ENCODE measurements at places on chromosomes 16 and 17.

GRCh38 chr17:19288453-19288852 lies 51.3 kb downstream of the EPN2 start:
- DNase-seq: no peak

DNA sequence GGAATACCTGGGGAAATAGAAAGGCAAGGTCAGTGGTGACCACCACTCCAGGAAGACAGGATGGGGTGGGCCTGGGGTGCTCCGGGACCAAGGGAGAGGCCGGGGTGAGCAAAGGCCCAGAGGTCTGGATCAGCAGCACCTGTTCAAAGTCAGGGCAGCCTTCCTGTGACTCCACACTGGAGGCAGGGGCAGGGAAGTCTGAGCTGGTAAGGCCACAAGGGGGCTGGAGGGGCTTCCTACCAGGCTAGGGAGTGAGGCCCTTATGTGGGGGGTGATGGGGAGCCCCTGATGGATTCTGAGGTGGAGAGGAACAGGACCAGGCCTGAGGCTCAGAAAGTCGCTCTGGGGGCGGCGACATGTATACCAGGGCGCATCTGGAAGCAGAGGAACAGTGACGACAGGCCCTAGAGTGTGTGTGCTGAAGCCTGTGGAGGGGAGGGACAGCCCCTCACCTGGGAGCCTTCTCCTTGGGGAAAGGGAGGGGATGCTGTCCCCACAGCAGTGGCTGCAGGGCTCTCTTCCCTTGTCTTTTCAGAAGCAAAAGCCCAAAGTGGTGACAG lies 3.7 kb downstream of the C16orf78 start:
- DNase-seq: no peak

DNA sequence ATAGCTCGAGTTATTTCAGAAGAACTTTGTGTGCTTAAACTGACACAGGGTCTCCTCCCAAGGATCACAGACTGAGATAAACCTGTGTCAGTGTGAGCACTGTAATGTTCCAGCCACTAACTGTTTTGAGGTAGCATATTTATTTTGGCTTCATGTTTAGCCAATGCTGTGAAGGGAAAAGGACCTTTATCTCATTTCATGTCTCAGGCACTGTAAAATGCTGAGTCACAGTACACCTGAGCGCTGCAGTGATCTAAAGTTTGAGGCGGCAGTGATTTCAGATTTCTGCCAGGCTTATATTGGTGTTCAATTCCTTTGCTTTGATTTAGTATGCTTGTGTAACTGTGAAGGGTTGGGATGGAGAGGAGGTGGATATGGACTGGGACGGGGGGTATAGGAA lies 3.1 kb upstream of the DNAJA2 start:
- no peak for DNase-seq

GRCh38 chr16:56211435-56211981 lies 20.2 kb downstream of the GNAO1 start:
- no peak for DNase-seq

DNA sequence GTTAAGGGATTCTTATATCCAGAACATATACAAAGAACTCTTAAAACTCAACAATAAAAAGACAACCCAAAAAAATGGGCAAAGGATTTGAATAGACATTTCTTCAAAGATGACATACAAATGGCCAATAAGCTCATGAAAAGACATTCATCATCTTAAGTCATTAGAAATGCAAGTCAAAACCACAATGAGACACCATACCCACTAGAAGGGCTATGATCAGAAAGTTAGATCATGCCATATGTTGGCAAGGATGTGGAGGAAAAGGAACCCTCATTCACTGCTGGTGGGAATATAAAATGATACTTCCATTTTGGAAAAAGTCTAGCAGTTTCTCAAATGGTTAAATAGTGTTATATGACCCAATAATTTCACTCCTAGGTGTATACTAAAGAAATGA lies 9.4 kb downstream of the PLD6 start:
- DNase-seq: no peak

- DNase-seq: no peak
These were observed 1.7 kb downstream of the NUPR1 start for GRCh38 chr16:28537076-28537475.

DNA sequence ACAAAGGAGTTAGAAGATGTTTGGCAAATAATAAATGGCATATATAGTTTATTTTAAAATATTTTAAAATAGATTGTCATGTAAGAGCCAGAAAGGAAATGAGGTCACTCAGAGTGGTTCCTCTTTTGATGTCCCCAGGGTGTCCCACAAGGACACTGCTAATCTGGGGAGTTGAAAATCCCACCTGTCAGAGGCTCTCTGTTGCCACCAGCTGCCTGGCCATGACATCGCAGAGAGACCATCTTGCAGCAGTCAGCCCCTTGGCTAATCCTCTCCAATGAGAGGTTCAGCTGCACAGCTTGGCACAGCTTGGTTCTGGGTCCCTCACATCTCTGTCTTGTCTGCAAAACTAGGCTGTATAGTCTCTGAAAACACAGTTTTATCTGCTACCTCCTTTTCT lies 11.0 kb upstream of the RBFOX1 start:
- no peak for DNase-seq

- no peak for DNase-seq
These were observed 40.6 kb upstream of the ABR start for GRCh38 chr17:1220346-1220745.

- no peak for DNase-seq
These were observed 356.9 kb downstream of the C16orf95 start for GRCh38 chr16:86960266-86960665.

DNA sequence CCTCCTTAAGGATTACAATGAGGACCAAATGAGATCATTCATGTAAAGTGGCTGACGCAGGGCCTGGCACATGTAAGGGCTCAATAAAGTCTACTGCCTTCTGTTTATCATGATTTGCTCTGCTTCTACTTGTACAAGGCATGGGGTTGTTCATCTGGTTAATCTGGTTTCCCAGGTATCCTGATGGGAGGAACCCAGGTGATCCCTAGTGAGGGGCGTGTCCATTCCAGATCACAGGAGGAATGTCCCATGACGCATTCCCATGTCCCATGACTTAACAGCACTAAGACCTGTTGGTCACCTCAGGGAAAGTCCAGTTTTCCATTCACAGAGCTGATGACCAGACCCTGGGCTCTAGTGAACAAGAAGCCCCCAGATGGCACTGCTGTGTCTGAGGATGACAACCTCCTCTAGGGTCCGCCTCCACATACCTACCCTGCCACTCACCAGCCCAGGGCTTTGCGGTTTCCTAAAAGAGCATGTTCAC lies 11.5 kb upstream of the TPPP3 start:
- DNase-seq: no peak

DNA sequence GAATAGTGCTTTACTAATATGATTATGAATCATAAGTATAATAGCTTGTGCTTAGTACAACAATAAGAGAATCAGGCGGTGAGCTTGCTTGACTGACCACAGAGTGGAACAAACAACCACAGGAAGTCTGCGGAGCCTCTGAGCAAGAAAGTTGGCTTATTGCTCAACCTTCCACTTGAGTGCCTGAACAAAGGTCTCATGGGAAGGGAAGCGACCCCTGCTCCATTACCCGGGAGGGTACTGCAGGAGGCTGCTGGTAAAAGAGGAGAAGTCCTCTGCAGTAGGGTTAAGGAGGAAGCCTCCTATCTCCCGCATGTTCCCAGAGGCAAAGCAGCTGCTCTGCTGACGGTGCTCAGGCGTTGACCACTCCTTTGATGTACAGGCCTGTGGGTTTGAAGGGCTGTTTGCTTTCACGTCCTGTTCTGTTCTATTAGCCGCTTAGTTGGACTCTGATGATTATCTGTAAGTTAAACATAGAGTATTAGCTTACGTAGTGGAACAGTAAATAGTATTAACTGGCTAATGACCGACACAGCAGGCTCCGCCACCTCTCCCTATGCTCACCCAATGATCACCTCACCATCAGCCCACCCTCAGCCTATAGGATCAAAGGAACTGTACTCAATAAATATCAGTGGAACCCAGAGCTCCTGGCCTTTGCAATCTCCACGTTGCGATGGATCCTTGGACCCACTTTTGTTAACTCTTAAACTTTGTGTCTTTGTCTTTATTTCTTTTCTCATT lies 17.5 kb downstream of the ALOX15B start:
- DNase-seq: no peak

- DNase-seq: no peak
These were observed 255.3 kb downstream of the CPPED1 start for GRCh38 chr16:12548270-12548983.

- peak; percentile 96 for DNase-seq
These were observed 564 bp downstream of the SPOP start for GRCh38 chr17:49677134-49677932.

DNA sequence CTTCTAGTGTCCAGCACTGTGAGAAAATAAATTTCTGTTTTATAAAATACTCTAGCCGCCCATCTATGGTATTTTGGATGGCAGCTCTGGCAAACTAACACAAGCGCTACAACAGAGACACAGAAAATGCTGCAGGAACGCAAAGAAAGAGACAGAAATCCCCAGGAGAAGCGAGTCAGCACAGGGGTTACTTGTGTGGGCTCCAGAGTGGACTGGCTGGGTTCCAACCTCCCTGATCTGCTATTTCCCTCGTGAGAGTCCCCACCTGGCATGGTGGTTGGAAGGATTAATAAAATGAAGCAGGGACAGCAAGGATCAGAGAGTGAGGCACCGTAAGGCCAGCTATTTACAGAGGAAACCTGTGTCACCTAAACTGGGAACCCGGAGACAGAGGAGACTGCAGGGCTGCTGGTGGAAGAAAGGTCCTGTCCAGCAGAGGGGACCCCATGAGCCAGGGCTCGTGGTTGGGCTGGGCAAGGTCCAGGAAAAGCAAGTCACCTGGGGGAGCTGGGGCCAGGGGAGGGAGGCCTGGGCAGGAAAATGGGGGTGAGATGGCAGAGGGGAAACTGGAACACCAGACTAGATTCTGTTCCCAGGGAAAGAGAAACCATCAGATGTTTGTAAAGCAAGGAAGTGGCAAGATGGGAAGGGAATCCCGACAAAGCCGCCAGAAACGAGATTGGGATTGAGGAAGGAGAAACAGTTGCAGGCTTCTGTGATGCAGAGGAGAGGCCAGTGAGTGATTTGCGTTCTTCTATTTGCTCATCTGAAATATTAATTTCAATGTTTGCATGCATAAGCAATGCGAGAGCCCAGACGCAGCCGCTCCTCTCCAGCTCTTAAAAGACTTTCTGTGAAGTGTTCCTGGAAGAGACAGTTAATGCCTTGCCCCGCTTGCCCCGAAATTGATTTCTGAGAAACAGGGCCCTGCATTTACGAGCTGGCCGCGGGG lies 63.0 kb upstream of the TEKT3 start:
- no peak for DNase-seq

DNA sequence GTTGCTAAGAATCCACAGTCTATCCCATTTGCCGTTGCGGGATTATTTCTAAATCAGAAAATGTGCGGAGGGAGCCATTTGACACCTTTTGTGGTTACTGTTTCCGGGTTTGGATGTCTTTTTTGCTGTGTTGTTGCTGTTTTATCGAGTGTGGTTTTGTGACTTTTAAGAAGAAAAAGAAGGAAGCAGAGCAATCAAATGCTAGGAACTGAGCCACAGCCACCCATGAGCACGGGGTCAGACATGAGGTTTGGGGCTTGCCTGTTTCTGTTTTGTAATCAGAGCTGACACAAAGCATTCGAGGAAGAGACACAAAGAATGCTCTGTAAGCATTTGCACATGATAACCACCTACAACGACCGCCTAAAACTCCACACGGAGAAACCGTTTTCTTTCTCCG lies 53.1 kb upstream of the CHMP6 start:
- no peak for DNase-seq

GRCh38 chr17:61057257-61057656 lies 342.4 kb upstream of the TBX2 start:
- no peak for DNase-seq

GRCh38 chr16:78804058-78804735 lies 704.7 kb downstream of the WWOX start:
- DNase-seq: no peak

- no peak for DNase-seq
These were observed 245.1 kb upstream of the CIBAR2 start for GRCh38 chr16:85357323-85357722.

GRCh38 chr16:87860553-87861299 lies 8.6 kb downstream of the SLC7A5 start:
- no peak for DNase-seq

GRCh38 chr16:87160234-87160636 lies 157.0 kb downstream of the C16orf95 start:
- DNase-seq: no peak

DNA sequence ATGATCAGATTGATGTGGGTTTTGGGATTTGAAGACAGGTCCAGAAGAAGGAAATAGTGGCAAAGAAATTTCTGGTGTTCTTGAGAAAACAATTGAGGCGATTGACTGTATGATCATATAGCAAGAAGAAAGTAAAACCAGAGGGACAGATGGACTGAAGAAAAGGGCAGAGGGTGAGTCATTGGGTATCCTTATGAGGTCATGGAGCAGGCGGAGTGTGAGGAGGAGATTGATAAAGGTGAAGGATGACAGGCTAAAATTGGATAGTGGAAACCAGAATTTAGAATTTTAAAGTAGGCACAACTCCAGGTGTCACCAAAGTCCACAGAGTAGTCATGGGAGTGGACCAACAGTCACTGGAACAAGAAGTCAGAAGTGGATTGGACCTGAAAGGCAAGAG lies 1.4 kb upstream of the KRT28 start:
- no peak for DNase-seq

DNA sequence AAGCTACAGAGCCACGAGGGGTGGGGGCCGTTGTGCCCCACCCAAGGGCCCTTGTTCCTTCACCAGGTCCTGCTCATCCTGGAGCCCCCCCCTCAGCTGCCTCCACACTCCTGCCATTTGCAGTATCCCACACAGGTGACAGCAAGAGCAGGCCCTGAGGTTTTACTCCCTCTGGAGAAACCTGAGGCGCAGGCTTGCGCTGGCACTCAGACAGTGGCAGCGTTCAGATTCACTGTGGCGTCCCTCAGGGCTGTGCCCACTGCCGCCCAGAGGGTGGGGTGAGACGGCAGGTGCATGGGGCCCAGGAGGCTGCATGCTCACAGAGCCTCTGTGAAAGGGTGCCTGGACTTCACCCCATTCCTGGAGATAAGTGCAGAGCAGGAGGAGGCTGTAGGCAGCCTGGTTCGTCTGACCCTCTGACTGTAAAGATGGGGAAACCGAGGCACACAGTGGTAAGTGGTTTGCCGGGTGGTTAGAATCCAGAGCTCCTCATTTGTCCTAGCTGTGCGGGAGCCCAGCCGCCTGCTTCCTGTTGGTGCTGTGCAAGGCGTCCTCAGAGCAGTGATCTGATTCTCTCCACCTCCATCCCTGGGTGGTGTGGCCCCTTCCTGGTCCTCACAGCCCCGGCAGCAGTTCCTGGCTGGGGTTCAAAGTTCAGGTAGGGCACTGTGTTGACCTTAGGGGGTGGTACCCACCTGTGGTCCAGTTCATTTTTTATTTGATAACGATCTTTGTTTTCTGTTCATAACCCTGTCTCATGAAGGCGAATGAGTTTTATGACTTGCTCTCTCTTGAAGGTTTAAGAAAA lies 1.6 kb downstream of the SPIRE2 start:
- no peak for DNase-seq

- no peak for DNase-seq
These were observed 35.8 kb downstream of the SRCIN1 start for GRCh38 chr17:38569701-38570512.

- peak; percentile 18 for DNase-seq
These were observed 906 bp downstream of the RBL2 start for GRCh38 chr16:53435066-53435688.

- no peak for DNase-seq
These were observed 687.2 kb downstream of the WWOX start for GRCh38 chr16:78786635-78787034.

- DNase-seq: peak; percentile 84
These were observed 65.6 kb downstream of the PDPK1 start for GRCh38 chr16:2603165-2604015.

- no peak for DNase-seq
These were observed 35.2 kb downstream of the GJC1 start for GRCh38 chr17:44794851-44795413.

All from activated CD8-positive, alpha-beta memory T cell treated with anti-CD3 and anti-CD28 coated beads for 48 hours (primary cell).